ENCODE measurements at places on chromosomes 5 and 9.

- DNase-seq = no peak
Observed at GRCh38 chr9:111833941-111834340, 39.2 kb upstream of the SHOC1 start.

GRCh38 chr5:44536650-44537260 lies 147.5 kb upstream of the FGF10 start:
- no peak for DNase-seq

DNA sequence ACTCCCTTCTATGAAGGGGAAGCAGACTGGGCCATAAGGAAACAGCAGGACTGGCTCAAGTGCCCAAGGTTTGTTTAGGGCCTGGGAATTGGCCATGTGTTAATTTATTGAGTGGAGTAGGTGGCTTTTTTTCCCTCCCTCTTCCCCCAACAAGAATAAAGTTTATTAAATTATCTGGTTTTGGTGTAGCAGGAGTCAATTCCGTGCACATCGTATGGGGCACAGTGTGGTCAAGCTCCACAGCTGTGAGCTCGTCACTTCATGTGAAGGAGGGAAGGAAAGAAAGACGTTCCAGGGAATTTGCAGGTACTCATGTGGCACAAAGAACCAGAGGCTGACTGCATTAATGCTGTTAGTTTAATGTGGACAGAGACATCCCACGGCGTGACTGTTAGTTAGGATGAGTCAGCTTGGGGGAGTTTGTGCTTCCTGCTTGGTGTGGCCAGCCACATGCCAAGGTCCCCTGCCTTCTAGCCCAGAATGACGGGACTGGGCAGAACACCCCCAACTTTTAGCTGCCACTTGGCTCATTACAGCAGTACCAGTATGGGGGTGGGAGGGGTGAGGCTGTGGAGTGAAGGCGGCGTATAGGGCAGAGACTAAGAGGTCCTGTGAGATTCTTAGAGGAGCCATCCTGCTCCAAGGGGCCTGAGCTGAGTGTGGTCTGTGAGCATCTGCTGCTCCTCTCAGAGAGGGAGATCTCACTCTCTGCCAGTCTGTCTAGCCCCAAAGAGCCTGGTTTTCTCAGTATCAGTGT lies 33.2 kb downstream of the CSF1R start:
- no peak for DNase-seq

DNA sequence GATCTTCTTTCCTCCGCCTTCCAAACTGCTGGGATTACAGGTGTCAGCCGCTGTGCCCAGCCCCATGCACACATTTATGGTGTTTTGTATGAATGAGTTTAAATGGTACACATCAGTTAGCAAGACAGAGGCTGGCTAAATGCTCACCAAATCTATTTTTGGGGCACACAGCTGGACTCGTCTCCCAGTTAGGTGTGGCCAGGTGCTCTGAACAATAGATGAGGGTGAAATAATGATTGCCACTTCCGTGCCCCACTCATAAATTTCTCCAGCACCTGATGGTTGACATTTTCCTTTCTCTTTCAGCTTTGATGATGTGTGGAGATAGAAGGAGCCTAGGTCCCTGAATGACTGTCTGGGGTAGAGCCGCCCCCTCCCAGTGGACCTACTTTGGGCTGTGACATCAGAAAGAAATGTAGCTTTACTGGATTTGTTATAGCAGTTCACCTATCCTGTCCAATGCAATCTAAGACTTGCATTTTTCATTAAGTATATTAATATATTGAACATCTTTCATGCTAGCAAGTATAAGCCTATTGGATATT lies 8.6 kb upstream of the RAPGEF1 start:
- no peak for DNase-seq

GRCh38 chr9:111662576-111663300 lies 1.3 kb downstream of the GNG10 start:
- DNase-seq = no peak

DNA sequence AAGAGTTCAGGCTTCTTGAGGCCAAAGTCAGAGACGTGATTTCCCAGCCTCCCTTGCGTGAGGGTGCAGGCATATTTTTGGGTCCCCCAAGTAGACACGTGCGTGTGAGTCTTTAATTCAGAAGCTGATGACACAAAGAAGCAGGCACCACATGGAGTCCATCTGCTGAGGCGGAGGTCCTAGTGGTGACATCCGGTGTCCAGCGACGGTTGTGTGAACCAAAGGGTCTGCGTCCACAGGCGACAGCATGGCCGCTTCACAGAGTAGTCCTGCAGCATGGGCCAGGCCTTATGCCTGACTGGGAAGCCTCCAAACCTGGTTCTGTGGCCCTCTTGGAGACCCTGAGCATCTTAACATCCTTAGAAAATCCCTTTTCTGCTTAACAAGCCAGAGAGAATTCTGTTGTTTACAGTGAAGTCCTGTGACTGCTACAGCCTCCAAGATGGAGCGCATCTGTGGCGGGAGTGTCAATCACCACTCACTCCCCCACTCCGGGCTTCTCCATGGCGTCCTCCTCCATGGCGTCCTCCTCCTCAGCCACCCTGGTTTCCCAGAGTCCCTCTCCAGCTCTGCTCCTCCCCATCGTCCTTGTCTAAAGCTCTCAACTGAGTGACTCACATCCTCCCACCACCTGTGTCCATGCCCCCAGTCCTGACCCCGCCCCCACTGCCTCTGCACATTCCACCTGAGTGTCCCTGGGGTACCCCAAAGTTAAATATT lies 133.8 kb downstream of the PAX5 start:
- DNase-seq = no peak

DNA sequence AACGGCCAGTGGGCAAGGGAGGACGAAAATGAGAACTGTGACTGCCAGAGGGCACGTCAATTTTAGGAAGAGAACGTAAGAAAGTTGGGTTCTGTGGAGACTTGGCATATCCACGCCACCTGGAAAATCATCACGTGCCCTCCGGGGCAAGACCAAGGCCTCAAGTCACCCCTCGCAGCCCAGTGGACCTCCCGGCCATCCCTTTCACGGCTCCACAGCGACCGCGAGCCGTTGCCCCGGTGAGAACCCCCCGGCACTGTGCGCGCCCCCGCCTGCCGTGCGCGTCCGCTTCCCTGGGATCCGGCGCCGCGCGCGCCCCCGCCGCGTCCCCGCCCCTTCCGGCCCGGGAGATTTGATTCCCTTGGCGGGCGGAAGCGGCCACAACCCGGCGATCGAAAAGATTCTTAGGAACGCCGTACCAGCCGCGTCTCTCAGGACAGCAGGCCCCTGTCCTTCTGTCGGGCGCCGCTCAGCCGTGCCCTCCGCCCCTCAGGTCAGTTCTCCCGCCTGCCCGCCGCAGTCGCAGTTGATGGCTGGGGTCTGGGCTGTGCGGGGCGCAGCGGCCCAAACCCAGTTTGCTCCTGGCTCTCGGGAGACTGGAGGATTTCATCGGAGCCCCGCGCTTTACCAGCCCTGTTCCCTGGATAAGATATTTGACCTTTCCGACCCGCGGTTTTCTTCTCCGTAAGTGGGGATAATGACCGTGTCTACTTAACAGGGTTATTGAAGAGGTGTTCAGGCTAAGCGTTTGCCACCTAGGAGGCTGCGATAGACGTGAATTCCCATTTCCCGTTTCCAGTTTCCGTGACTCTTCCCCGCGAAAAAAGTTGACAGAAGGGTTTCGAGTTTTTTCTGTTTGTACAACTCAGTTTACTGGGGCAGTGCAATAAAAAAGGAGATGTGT lies at the start of gene MELK:
Gene MELK, plus strand, starts transcription at position 381 of the 904 bp plus-strand sequence. CDS start 8,787 bp downstream, outside the sequence.
- peak; percentile 54 for DNase-seq

DNA sequence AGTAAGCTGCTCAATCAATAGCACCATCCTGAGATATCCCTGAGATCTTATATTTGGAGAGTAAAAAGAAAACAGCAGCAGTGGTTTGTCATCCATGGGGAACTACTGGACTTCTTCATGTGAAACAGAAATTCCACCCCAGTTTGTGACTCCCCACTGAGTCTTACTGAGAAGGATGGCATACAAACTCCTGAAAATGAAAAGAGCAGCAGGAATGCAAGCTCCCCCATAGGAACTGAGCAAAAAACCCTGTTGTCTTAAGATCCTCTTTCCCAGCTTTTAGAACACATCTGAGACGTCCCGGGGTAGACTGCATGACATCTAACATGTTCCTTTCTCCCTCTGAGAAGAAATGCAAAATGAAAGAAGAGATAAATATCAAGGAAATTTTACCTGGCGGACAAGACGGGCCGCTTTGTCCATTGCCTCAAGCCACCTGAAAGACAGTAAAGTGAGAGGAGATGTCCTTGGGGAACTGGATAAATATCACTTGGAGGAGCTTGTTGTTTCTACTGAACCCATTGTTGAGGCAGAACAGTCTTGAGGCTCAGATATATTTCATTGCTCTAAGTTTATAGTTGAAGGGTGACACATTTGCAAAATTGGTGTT lies 117.1 kb downstream of the NUDT12 start:
- no peak for DNase-seq

DNA sequence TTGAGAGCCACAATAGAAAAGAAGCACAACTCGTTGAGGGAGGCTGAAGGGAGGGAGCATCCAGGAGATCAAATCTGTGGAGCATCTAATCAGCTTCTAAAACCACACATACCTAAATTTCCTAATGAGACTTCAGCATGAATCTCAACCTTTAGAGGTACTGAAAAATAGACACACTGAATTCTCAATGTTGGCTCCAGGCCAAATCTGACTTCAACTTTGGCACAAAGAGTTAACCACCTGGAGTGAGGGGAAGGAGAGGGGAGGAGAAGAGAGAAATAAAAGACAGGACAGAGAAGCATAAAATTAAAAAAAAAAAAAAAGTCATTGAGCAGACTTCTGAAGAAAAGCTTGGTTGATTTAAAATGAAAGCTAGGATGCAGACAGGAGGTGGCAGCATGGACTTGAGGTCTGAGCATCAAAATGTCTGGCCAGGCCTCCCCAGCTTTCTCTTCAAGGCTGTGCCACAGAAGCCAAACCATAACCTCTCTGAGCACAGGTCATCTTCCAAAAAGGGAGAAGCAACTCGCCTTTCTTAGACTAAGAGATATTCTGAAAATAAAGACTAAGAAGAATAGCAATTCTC lies 205.6 kb downstream of the DENND1A start:
- no peak for DNase-seq

- DNase-seq = no peak
Observed at GRCh38 chr5:168365581-168366081, 74.2 kb downstream of the WWC1 start.

DNA sequence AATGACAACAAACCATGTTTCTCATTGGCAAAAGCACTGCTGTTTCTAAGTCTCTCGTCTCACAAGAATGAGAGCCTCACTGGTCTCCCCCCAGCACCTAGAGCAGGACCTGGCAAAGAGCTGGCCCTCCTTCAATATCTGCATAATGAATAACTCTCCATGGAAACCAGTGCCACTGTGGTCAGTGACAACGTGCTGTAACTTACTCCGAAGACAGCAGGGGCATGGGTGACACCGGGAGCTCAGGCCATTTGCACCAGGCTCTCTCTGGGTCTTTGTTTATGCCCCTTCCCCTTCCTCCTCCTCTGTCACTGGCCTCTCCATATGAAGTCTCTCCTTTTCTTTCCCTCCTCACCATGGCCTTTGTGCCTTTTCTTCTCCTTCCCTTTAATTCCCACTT lies 33.3 kb downstream of the TAS2R1 start:
- no peak for DNase-seq

DNA sequence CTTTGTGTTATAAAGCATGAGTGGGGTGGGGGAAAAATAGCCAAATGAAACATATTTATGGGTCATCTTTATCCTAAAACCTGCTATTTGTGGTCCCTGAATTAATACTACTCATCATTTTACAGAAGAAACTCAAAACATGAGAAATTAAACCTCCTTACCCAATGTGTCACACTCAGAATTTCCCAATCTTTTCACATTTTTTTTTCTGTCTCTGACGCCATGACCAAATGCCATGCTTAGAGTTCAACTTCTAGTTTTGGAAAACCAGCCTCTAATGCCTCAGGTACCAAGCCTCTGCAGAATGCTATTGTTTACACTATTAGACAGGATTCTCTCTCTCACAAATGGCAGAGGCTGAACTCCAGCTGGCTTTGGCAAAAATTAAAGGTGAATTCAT lies 505.5 kb upstream of the WWC1 start:
- no peak for DNase-seq

DNA sequence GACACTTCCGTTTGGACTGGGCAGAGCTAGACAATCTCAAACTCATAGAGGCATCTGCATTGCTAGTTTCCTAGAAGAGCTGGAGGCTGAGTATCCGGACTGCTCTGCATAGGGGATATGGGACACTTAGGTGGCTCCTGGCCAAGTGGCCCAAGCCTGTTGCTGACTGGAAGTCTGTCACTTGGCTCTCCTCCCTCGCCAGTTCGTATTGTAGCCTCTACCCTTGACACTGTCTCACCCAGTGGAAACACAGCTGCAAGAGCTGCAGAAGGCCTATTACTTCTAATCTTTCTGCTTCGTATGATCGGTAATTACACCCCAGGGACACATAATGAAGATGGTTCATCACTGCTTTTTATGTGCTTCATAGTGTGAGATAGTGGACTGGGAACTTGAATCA lies 34.7 kb downstream of the ITGA1 start:
- DNase-seq = no peak

DNA sequence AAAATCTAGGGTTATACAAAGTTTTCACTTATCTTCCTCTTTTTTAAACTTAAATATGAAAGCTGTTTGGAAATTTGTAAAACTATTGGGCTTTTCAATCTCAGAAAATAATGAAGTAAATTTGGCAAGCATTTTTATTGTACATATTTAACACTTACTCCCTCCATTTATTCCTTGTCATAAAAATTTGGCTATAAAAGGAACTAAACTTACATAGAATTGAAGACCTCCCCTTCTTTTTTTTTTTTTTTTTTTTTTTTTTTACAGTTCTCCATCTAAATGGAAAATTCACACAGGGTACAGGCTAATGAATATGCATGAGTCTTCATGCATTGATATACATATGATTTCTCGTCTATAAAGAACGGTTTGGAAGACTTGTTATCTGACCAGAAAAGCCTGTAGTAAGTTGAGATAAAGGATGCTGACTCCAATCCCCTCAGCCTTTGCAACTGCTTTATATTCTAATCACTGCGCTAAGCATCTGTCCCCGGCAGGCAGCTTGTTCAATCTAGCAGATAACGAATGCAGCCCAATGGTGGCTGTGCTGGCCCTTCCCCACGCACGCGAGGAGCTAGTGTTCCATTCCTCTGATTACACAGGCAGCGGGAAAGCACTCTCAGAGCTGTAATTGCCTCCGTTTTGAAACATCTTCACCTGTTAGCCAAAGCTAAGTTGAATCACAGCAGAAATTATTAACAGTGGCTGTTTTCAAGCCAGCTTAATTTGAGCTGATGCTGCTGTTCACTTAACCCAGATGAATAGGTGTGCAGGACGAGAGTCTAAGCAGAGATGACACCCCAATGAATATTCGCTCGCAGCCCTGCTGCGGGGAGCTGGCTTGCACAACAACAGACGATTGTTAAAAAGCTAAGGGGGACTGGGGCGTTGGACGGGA lies 453.8 kb upstream of the ZNF608 start:
- DNase-seq = no peak

- no peak for DNase-seq
Observed at GRCh38 chr9:114061830-114062474, 16.1 kb downstream of the AMBP start.

DNA sequence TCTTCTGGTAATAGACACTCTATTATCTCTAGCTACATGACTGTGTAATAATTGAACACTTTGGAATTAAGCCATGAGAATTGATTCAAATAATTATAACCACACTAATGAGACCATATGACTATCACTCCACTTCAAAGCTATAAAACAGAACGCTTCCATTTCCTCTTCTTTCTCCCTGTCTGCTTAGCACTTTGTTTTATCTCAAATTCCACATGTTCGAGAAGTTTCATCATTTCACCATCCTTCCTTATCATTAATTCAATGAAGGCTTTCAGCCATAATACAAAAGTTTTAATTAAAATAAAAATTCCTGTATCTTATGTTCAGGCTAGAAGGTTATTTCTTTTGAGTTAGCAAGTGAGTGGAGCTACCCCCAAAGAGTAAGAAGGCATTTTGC lies 7.4 kb upstream of the DCTN4 start:
- no peak for DNase-seq

- no peak for DNase-seq
Observed at GRCh38 chr5:39420482-39421145, 4.2 kb downstream of the DAB2 start.
